Amniotic epithelial cell (primary cell): ENCODE measurements at places on chromosomes 7 and 10.

- DNase-seq, result no peak
Measured at GRCh38 chr7:42099470-42100155, 137.4 kb downstream of the GLI3 start.

- no peak for DNase-seq
Measured at GRCh38 chr10:42836096-42836495, 53.5 kb downstream of the BMS1 start.

DNA sequence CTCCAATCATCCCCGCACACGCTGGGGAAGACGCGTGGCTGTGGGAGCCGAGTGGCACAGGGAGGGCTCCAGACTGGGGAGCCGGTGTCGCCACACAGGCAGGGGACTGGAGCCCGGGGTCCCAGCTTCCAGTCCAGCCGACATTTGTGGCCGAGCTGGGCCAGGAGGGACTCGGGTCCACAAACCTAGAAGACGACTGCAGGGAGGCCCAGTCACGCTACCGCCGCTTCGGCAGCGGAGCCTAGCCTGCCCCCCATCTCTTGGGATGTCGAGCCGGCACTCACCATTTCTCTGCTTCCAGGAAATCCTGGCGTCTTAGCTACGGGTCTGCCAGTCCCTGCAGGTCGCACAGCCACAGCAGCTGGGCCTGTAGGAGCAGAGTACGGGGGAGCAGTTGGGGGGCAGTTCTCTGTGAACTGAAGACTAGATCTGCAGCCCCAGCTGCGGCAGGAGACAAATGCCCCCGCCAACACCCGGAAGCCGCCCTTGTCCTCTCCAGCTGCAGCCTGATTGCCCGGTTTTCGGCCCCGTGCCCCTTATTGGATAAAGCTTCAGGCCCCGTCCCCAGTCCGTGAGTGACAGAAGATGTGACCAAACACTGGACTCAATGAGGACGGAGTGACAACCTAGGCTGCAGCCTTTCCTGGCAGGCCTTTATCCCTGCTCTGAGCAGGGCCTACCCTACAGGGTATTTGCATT lies 270.7 kb downstream of the ZNF33B start:
- peak; percentile 47 for DNase-seq

GRCh38 chr10:97632949-97633884 lies at the start of gene MORN4:
Gene MORN4 (minus strand): TSS chr10:97633500. CDS start chr10:97619653, 13,847 bp downstream.
- DNase-seq, result peak; percentile 85

GRCh38 chr7:86999750-87000149 lies 59.7 kb downstream of the ELAPOR2 start:
- DNase-seq, result no peak

- no peak for DNase-seq
Measured at GRCh38 chr10:74995806-74996205, 115.7 kb upstream of the SAMD8 start.

DNA sequence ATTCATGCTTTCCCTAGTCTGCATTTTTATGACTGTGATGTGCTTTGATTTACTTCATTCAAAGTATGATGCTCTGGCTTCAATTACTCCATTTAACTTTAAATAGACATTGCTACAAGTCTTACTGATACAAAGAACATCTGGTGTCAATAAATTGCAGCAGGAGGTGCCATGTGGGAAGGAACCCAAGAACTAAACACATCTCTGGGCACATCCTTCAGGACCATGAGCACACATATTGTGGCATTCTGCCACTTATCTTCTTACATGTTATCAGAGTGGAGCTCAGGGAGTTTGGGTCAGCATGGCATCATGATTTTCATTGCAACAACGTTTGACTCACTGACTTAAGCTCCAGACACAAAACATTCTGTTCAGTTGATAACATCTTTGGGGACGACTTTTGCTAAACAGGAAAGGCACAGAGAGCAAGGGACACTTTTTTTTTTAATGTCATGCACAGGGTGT lies 227.0 kb downstream of the DKK1 start:
- DNase-seq, result peak; percentile 87

GRCh38 chr10:124693801-124694416 lies 50.3 kb downstream of the FAM53B start:
- DNase-seq, result no peak

DNA sequence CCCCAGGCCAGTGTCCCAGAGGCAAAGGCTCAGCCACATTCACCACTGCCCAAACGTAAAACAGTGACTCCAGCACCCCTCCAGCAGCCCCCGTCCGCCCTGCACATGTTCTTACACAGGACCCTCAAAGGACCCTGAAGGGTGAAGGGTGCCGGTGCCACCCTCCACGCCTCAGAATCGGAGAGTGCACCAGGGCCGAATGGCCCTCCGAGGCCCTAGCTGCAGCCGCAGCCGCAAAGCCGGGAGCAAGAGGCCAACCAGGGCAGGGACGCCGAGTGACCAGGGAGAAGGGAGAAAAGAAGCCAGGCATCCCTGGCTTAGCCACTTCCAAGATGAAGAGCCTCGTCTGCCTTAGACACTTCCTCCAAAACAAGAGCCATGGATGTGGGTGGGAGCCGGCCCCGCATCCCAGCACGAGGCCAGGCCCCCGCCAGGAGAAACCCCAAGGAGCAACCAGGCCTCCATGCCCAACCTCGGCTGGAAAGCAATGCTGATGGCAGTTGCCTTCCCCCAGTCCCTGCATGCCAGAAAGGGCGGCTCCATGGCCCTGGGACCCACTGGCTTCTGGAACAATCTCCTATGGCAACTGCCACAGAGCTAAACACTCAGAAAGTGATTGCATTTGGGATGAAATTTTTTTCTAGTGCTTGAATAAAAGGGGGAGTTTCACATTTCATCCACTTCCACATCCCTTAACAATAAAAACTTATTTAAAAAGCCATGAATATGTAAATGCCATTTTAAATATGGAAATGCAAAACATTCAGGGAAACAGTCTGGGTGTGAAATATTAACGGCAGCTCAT lies 92.3 kb downstream of the MAD1L1 start:
- no peak for DNase-seq

- DNase-seq, result peak; percentile 54
Measured at GRCh38 chr10:72340510-72341261, 14.0 kb downstream of the DNAJB12 start.

- DNase-seq, result no peak
Measured at GRCh38 chr7:122468945-122469344, 164.4 kb upstream of the FEZF1 start.

GRCh38 chr10:77072836-77073662 lies 564.6 kb downstream of the KCNMA1 start:
- peak; percentile 26 for DNase-seq

DNA sequence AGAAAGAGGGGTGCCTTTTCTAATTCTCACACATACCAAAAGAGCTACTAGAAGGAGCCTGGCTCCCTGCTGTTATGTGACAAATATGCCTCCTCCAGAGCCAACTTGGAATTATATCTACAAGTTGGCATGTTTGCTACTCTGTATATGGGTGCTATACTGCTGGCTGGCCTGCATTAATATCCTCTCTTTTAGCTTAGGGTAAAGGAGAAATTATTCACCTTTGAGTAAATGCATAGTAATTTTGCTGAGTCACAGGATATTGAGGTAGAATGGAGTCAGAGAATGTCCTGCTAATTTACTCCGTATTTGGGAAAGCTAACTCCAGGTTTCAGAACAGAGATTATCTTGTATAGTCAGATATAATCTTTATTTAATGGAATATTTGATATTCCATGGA lies 24.2 kb upstream of the LIPN start:
- no peak for DNase-seq

- DNase-seq, result peak; percentile 16
Measured at GRCh38 chr7:148535217-148535616, 55.3 kb upstream of the C7orf33 start.

- no peak for DNase-seq
Measured at GRCh38 chr7:106984034-106984433, 60.5 kb upstream of the PRKAR2B start.

DNA sequence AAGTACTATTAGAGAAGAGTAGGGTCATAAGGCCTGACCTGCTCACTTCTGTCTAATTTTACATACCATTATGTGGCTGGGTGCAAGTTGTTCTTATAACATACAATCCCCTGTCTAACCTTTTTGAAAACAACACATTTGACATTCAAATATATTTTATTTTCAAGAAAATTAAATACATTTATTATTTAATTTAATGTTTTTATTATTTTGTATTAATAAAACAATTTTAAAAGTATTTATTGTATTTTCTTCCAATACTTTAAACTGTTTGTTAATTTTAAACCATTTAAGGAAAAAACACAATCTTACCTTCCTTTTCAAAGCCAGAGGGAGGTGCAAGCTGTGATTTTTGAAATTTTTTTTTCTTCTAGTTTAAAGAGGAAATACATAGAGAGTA lies 232.8 kb downstream of the KCND2 start:
- no peak for DNase-seq

- peak; percentile 89 for DNase-seq
Measured at GRCh38 chr10:97475936-97476594, 22.2 kb downstream of the MMS19 start.

GRCh38 chr7:143405173-143406001 lies 3.3 kb downstream of the EPHA1 start:
- no peak for DNase-seq

DNA sequence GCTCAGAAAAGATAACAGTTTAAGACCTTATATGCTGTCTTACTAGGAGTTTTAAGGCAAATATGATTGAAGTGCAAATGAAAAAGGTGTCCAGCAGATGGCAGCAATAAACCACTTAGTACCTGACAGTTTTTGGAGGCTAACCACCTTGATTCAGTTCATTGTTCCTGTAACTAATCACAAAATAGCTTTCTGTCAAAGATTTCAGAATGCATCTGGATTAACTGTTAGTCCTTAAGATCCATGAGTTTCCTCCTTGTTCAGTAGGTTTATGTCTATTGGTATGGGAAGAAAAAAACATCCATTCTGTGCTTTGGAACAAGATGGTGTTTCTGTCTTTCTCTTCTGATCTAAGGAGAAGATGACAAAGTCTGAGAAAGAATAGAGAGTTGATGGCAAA lies 46.6 kb downstream of the CCSER2 start:
- peak; percentile 58 for DNase-seq

DNA sequence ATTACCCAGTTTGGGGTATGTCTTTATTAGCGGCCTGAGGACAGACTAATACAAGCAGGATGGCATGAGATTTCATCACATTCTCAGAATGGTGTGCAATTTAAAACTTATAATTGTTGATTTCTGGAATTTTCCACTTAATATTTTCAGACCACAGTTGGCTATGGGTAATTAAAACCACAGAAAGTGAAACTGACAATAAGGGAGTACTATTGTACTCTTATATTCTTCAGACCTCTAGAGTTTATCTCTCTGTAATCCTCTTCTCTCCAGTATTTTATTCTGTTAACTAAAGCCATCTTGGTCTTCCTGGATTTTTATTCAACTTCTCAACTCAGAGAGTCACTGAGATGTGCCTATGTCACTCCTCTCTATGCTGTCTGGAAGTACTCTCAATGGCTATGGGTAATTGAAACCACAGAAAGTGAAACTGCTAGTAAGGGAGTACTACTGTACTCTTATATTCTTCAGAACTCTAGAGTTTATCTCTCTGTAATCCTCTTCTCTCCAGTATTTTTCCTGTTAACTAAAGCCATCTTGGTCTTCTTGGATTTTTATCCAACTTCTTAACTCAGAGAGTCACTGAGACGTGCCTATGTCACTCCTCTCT lies 118.3 kb downstream of the PPP1R17 start:
- no peak for DNase-seq

DNA sequence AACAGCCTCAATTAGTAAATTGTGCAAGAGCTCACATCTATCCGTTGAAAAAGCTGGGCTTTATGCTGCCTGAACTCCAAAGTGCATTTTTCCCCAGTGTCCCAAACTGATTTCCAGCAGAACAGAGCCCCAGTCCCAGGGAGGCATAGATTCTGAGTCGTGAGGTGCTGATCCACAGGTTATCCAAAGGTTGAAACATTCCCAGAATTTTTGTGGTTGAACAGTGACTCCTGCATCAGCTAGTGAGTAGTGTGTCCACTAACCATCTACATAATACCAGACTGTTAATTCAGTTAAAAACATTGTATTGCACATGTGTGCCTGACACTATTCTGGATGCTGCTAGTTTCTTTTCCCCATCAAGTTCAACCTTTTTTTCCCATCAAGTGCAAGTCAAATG lies 761.5 kb downstream of the GATA3 start:
- peak; percentile 6 for DNase-seq

DNA sequence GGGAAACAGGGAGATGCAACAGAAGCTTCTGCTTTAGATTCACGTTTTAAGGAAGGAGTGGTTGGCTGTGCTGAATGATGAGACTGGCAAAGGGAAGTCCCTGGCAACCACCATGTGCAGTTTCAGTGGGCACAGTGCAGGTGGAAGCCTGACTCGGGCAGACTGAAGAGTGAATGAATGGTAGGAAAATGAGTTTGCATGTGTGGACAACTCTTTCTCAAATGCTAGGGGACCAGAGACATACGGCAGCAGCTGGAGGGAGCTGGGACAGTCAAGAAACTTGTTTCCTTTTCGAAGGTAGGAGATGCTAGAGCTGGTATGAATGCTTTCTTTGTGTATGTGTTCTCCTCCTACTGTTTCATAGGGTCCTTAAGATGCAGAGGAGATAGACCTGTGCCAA lies 29.0 kb downstream of the PODXL start:
- no peak for DNase-seq

GRCh38 chr10:47198221-47198620 lies 101.8 kb upstream of the GDF10 start:
- no peak for DNase-seq

DNA sequence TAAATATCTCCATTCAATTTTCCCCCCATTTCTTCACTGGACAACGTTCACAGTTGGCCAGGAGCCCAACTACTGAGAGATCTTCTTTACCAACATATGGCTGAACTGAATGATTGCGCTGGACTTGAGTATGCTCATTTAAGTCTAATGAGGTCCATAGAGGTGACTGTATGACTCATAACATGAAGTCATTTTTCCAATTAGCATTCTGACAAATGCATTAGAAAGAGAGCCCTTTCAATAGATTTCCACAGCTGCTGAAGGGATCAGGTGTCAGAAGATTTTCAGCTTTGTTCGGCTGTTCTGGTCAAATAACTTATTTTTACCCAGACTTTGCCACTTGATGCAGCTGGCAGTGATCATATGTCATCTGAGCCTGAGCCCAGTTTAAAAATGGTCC lies 438.0 kb downstream of the ETV1 start:
- no peak for DNase-seq

GRCh38 chr10:24854256-24854655 lies 98.2 kb downstream of the PRTFDC1 start:
- no peak for DNase-seq

- DNase-seq, result no peak
Measured at GRCh38 chr7:21624320-21624719, 81.5 kb downstream of the DNAH11 start.

DNA sequence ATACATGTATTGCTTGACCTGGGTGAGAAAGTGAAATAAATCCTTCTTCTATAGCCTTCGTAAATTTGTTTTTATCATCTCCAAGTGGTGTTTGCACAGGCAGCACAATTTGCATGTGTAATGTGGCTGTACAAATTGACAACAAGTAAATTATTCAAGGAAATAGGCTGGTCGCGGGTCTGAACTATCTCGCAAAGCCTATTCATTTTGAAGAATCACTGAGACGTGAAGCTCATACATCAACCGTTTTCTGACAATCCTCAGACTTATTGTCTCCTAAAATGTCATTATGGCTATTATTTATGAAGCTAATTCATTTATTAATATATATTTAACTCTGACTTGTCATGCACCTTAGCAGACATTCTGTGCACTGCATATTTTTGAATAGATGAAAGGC lies 16.2 kb upstream of the FAM204A start:
- no peak for DNase-seq

GRCh38 chr7:92569137-92569536 lies 21.1 kb downstream of the FAM133B start:
- peak; percentile 66 for DNase-seq

- DNase-seq, result peak; percentile 33
Measured at GRCh38 chr7:1100834-1101562, 13.1 kb downstream of the GPER1 start.

- DNase-seq, result peak; percentile 28
Measured at GRCh38 chr7:39951226-39952194, 1.5 kb downstream of the CDK13 start.

GRCh38 chr10:129123428-129123827 lies 343.6 kb upstream of the MGMT start:
- no peak for DNase-seq
